Hematopoietic multipotent progenitor cell treated with erythropoietin and hydrocortisone succinate and interleukin-3 and kit ligand, for 6 days (in vitro differentiated cells): ENCODE measurements at places on chromosomes 16 and 17.
A peak's percentile ranks its signal among the peaks of the same experiment; 100 is the strongest.

DNA sequence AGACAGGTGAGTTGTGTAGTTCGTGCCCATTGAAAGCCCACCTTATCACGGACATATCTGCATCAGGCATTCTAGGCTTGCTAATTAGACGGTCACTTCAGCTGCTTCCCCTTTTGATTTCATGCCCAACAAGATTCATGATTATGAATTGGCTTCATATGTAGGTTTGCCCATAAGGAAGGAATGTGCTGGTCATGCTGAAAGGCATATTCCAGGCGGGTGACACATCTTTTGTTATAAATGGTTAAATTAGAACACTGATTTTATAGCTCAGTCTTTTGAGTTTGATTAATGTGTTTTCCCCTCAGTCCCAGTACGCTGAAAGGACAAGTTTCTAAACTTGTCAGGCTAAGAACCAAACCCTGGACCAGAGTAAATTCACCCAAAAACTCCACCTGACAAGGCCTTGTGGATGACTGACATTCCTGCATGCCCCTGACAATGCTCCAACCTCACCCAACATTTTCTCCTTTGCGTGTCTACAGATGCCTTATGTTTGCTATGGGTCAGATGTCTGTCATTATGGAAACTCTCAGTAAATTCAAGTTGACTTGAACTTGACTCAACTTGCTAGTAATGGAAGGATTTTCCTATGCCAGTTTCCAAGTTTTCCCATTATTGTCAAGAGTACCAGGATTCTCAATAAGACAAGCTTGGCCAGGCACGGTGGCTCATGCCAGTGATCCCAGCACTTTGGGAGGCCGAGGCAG lies 421.9 kb downstream of the PMP22 start:
- no peak for DNase-seq

DNA sequence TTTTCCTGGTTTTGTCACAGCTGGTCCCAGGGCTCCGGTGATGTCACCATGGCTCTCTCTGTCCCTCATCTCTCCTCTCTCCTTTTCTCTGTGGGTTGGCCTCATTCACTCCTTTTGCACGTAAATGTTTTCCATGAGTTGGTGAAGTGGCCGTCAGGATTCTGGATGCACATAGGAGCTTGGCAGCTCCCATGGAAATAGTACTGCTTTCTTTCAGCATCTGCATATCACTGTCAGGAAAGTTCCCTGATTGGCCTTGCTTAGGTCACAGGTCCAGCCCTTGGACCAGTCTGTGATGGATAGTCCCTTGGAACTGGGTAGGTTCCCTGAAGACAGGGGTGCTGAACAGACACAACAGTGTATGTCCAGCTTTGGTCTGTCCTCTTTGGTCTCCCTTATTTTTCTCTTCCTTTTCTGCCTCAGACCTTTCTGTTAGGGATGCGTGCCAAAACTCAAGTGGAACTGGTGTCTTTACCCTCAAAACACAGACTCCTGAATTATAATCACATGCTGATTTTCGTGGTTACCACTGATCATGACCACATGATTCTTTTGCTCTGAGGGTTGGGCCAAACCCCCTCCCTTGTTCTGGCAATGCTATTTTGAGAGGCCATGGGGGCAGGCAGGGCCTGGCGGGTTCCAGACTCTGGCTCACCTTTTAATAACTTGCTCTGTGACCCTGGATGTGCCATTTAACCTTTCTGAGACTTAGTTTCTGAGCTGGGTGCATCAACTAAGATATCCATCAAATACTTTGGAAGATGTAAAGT lies 99.0 kb downstream of the MSI2 start:
- DNase-seq: peak; percentile 36

GRCh38 chr17:38569701-38570512 lies 35.8 kb downstream of the SRCIN1 start:
- DNase-seq: no peak

DNA sequence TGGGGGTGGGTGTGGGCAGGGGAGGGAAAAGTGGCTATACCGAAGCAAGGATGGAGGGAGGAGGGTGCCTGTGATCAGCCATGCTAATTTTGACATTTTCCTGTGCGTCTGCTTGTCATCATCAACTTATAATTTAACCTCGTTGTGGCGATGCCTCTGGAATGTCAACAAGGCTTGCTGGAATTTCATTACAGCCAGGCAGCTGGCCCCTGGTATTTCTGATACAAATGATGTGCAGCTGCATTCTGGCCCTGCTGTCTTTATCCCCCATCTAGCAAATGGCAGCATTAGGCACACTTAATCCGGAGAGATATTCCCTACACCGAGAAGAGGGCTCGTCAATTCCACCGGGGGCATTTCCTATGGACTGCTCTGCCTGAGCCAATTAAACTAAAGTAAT lies 278.3 kb upstream of the CCL2 start:
- no peak for DNase-seq

DNA sequence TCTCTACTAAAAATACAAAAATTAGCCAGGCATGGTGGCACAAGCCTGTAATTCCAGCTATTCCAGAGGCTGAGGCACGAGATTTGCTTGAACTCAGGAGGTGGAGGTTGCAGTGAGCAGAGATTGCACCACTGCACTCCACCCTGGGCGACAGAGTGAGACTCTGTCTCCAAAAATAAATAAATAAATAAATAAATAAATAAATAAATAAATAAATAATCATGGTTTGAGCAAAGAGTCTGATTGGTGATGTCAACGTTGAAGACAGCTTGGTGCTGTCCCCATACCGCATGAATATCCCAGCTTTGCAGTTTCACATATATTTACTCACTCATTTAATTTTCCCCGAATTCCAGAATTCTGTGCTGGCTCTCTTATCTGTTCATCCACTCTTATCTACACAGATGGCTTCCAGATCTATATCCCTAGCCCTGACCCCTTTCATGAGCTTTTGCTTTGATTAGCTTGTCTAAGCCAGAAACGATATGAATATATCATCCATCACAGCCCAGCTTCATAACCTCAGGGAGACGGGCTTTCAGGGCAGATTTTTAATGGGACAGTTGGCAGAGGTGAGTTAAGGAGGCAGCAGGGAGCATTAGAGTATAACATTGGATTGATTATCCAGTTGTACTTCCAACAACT lies 91.0 kb downstream of the SPACA3 start:
- no peak for DNase-seq

GRCh38 chr17:4313221-4314114 lies 49.7 kb upstream of the ANKFY1 start:
- DNase-seq: no peak

- no peak for DNase-seq
These were observed 12.8 kb downstream of the SPNS3 start for GRCh38 chr17:4446326-4447071.

- no peak for DNase-seq
These were observed 2.3 kb upstream of the DLX3 start for GRCh38 chr17:49997301-49997650.

DNA sequence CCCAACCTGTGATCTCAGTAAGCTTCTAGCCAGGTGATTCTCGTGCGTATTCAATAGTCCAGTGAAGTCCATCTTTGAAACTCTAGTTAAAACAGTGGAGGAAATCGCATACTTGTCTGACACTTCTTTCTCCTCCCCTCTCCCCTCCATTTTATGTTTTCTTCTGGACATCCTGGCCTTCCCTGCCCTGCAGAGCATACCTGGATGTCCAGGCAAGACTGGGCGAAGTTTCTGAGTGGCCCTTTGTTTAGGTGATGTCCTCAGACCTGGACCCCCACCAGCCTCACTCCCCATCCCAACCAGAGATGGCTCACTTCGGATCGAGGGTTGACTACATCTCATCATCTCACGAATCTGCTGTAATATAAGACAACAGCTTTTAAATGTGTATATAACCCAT lies 65.7 kb downstream of the CCDC182 start:
- no peak for DNase-seq

GRCh38 chr16:724188-725040 lies 1.8 kb downstream of the CCDC78 start:
- no peak for DNase-seq

DNA sequence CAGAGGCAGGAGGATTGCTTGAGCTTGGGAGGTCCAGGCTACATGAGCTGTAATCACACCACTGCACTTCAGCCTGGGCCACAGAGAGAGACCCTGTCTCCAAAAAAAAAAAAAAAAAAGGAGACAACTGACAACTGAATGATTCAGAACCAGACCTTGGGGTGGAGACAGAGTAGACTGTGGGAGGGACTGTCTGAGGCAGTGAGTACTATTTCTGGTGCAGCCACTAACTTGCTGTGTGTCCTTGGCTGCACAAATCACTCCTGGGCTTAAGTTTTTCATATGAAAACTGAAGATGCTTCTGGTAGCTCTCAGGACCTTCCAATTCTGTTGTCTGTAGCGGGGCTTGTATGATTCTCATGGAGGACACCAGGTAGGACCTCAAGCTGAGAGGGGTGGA lies 5.8 kb downstream of the ASB16 start:
- no peak for DNase-seq

- no peak for DNase-seq
These were observed at the start of gene SDK2 for GRCh38 chr17:73644145-73645049. Gene SDK2 (minus strand): TSS chr17:73644445. CDS start chr17:73644088, 357 bp downstream.

DNA sequence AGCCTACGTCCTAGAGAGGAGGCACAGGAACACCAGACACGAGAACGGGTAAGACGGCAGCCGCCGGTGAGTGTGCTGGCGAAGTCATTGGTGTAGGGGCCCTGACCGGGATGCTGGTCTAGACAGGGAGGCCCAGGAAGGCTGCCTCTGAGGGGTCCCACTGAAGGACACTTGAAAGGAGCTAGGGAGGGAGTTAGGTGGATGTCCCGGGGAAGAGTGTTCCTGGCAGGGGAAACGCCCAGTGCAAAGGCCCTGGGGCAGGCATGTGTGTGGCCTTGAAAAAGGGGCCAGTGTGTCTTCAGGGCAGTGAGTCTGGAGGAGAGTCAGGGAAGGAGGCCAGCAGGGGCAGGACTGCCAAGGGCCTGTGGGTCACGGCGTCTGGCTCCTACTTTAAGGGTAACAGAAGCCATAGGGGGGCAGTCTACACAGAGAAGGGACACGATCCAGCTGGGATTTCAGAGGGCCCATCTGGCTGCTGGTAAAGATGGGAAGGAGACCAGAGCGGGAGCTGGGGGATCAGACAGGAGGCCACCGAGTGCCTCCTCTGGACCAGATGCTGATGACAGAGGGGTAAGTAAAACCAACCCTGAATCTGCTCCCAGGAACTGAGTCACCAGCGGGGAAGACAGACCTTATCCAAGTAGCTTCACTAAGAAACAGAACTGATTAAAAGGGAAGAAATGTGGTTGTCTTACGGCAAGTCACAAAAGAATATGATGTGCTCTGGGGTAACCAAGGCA lies 115.9 kb downstream of the LITAF start:
- DNase-seq: no peak

DNA sequence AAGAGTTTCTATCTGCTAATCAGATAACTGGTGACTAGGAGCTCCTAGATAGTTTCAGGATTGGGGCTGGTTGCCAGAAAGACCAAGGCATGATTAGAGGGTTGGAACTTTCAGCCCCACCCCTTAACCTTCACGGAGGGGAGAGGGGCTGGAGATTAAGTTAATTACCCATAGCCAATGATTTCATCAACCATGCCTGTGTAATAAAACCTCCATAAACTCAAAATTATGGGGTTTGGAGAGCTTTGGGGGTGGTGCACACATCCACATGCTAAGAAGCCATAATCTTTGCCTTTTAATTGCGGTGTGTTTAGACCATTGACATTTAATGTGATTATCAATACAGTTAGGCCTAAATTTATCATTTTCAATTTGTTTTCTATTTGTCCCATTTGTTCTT lies 161.7 kb downstream of the CDK5R1 start:
- DNase-seq: no peak

DNA sequence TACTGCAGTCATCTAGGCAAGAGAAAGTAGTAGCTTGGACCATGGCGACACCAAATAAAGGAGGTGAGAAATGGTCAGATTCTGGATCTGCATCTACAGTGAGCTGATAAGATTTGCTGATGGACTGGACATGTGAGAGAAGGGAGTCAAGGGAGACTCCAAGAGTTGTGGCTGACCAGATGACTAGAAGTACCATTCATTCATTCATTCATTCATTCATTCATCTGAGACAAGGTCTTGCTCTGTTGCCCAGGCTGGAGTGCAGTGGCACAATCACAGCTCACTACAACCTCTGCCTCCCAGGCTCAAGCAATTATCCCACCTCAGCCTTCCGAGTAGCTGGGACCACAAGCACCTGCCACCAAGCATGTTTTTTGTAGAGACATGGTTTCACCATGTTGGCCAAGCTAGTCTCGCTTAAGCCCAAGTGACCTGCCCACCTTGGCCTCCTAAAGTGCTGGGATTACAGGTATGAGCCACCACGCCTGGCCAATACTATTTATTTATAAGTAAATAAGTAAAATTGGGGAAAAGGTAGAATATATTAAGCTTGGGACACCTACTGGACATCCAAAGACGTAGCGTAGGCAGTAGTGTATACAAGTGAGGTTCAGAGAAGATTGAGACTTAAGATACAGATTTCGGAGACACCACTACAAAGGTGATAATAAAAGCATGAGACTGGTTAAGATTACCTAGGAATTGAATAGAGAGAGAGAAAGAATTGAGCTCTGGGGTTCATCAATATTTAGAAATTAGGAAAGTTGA lies 15.7 kb upstream of the RNF43 start:
- DNase-seq: peak; percentile 24

DNA sequence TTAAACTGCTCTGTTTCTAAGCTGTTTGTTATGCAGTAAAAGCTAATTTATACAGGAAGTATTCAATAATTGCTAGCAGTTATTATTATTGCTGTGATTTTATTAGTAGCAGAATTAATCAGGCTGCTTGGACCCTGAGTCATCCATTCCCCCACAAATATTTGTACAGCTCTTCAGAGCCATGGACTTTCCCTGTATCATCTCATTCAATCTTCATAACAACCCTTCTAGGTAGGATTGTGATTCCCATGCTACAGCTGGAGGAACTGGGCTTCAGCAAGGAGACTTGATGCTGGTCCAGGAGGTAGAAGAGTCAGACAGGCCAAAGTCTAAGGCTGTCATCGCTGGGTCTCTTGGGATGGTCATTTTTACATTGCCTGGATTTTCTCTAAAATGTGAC lies 208.3 kb downstream of the C16orf95 start:
- DNase-seq: no peak

- DNase-seq: peak; percentile 22
These were observed 7.3 kb downstream of the ARSG start for GRCh38 chr17:68298601-68299000.

GRCh38 chr16:49333259-49333597 lies 40.4 kb upstream of the C16orf78 start:
- DNase-seq: no peak

DNA sequence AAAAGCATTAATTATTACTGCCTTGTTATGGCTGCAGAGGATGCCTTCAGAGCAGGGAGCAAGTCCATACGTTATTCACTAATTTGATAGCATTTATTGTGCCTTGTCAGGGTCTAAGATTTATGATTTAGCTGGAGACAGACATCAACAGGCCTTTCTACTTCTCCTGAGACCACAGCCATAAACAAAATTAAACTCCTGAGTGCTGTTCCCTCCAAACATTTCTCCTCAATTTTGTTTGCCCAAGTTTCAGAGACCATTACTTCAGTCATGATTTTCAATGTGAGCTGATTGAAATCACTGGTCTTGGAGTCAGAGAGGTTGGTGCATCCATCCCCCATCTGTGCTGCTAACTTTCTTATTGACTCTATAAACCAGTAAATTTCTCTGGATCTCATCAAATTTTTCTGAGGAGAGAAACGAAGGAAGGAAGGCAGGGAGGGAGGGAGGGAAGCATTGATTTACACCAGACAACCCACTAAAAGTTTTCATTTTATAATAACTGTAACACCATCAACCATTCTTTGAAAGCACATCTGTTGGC lies 423.6 kb upstream of the CDH11 start:
- DNase-seq: no peak

GRCh38 chr16:57788252-57788841 lies 13.9 kb downstream of the KIFC3 start:
- no peak for DNase-seq
